ENCODE measurements at places on chromosomes 6 and 20. TPM values are rescaled to one million over a fixed set of nuclear protein-coding genes. Genes with fewer than 3 reads are reported as not detected.
A peak's percentile ranks its signal among the peaks of the same experiment; 100 is the strongest.

GRCh38 chr20:25579081-25579770 is 6.1 kb downstream of the NINL start:
- no peak for DNase-seq

The LY6G6D gene
- not detected for total RNA-seq

The TNFRSF6B gene
- total RNA-seq = 41.6 TPM

DNA sequence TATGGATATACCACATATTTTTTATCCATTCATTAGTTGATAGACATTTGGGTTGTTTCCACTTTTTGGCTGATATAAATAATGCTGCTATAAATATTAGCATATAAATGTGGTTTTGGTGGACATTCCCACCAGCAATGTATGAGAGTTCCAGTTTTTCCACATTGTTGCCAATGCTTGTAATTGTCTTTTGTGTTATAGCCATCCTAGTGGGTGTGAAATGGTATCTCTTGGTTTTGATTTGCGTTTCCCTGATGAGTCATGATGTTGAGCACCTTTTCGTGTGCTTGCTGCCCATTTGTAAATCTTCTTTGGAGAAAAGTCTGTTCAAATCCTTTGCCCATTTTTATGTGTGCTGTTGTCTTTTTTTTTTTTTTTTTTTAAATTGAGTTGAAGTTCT is 54.4 kb downstream of the DHX35 start:
- peak; percentile 31 for DNase-seq

The TRAPPC3L gene
- total RNA-seq = not detected

The SLC13A3 gene
- total RNA-seq = not detected

GRCh38 chr6:81130969-81131368 is 621.5 kb downstream of the TENT5A start:
- no peak for DNase-seq

Data from PC-3 (cell line).